Stimulated activated naive CD8-positive, alpha-beta T cell treated with anti-CD3 and anti-CD28 coated beads, Interleukin-15, amount 100 ng/mL, for 72 hours (primary cell): ENCODE measurements at places on chromosomes 16 and 17.
A peak's percentile ranks its signal among the peaks of the same experiment; 100 is the strongest.

DNA sequence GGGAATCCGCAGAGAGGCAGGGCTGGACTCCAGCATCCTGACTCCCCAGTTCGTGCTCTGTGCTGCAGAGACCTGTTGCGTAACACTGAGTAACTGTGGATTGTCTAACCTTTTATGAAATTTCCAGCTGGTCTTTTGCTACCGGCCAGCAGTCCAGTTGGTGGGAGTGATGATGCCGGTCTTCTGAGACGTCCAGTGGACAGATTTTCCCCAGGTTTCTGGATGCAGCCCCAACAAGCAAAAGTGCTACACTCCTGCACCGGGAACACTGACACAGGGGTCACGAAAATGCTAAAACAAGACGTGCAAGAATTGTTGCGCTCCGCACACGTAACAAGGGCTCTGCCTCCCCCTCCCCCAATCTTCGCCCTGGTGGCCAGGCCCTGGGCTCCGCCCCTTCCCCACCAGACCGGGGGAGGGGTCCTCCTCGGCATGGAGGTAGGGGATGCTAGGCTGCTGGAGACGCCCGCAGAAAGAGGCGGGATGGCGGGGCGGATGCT lies 701 bp upstream of the MRC2 start:
- no peak for DNase-seq

DNA sequence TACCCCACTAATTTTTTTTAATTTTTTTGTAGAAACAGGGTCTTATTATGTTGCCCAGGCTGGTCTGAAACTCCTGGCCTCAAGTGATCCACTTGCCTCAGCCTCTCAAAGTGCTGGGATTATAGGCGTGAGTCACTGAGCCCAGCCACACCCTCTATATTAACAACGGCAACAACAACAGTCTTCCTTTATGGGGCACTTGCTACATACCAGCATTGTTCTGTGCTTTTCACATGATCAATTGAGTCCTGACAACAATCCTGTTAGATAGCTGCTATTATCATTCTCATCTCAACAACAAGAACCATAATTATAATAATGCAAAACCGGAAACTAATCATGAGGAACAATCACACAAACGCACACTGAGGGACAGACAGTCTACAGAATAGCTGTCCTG lies 12.6 kb upstream of the ARL5C start:
- DNase-seq = no peak

DNA sequence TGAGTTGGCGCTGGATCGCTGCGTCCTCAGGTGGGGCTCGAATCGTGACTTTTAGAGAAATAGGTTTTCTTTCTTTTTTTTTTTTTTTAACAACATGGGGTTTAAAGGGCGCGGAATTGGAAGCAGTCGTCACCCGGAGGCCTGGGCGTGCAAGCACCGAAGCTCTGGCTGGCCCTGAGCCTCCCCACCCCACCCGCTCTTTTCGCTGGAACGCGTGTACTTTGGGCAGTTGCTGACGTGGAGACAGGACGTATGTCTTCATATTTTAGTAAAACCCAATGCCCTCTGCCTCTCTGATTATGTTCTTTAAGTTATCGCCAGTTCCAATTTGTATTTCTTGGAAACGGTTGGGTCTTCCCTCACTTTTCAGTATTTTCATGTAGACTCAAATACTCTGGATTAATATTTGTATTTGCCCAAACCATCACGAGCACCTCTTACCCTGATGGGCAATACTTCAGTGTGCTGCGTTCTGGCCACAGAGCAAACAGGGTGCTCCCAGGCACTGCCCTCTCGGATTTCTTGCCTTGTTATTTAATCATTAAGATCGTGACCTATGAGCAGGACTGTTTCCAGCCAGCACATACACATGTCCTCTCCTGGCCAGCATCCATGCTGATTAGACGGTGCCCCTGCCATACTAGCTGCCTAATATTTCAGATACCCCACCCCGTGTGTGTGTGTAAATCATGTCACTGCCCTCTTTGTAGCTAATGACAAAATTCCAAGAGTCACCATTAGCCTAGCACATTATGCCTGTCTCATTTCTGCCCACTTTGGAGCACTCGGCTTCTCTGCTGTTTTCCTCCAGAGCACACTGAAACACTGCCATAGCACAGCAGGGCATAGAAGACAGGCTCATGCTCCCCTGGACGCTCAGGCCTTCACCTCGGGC lies 805 bp upstream of the C16orf95 start:
- no peak for DNase-seq

DNA sequence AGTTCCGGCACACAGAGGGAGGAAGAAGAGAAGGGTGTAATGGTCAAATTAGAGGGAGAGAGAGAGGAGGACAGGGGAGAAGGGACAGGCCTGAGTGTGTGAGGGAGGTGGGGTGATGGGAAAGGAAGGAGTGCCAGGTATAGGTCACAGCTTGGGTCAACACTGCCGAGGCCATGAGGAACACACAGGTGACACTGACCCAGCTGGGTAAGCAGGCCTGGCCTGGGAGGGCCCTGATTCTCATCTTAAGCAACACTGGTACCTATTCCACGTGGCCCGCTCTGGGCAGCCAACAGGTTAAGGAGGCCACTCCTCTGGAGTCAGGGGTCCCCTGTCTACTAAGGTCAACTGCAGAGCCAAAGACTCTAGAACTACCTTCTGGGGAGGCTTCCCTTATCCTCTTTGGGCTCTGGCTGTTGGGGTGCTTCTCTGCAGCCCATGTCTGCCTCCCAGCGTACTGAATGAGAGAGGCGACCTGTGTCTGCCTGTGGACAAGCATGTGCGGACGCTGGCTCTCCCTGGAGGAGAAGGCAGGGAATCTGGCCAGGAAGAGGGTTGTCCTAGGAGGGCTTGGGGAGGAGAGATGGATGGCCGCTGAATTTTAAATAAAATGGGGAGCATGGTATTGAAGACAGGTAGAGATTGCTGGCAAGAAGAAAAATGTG lies 57.6 kb downstream of the RGS9 start:
- DNase-seq = no peak

DNA sequence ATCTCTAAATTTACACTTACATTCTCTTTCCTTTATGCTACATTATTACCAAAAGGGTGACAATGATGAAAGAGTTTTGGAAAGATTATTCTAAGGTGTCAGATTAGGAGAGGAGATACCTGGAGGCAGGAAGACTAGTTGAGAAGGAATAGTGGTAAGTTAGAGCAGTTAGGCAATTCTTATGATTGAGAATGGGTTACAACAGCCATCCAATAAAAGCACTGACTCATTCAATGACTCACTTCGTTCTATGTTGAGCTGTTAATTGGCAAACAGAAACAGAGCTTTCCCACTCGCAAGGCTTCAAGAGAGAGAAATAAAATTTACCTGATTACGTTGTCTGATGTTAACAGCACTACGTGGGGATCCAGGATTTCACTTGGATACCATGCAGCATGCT lies 5.8 kb downstream of the NUP88 start:
- no peak for DNase-seq

DNA sequence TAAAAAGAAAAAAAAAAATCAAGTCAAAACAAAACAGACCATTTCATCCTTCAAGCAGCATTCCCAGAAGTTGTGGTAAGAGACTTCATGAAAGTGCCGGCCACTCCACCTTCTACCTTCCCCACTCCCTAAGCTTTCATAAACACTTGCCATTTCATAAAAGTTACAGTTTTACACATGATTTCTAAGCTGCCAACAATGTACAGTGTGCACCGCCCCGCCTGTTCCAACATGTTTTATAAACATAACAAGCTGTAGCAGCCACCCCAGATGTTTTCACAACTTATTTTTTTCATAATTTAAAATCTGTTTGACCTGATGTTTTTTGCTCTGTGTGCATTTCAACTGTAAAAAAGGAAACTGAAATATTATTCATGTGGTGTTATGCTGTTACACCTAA lies 608.1 kb downstream of the TOX3 start:
- no peak for DNase-seq

DNA sequence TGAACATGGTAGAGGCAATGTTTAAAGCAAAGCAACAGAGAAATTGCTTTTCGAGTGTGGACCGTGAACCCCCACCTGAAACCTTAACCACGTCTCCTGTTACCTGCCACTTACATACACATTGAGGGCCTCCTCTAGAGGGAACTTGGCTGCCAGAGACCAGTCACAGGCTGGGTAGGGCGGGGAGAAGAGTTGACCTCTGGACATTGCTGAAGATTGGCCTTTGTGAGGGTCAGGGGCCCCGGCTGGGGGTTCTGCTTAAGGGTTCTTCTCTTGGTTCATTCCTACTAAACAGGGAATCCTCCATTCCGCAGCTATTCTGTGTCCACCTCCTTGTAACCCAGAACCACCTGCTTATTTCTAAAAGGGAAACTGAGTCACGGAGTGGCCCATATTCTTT lies 53.8 kb downstream of the IRX6 start:
- DNase-seq = no peak

GRCh38 chr16:58449768-58450167 lies 50.2 kb upstream of the NDRG4 start:
- DNase-seq = no peak

DNA sequence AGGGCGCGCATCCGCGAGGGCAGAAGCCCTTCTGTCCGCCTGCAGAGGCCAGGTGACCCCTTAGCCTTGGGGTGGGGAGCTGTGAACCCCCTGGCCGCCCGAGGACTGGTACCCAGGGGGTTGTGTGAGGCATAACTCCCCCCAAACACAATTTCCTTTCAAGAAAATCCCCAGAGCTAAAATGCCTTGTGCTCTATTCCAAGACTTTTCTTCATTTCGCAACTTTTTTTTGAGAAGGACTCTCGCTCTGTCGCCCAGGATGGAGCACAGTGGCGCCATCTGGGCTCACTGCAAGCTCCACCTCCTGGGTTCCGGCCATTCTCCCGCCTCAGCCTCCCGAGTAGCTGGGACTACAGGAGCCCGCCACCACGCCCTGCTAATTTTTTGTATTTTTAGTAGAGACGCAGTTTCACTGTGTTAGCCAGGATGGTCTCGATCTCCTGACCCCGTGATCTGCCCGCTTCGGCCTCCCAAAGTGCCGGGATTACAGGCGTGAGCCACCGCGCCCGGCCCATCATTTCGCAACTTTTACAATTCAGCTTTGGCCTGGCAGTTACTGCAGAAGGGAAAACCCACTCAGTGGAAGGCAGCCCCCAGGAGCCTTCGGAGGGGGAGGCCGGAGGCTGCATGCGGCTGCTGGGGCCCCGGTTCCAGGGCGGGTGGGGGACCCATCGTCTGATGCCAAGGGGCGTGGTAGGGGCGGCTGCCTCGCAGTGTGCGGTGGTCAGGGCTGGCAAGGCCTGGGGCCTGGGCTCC lies 963 bp upstream of the APRT start:
- DNase-seq = no peak

GRCh38 chr16:4090351-4090851 lies 25.8 kb downstream of the ADCY9 start:
- DNase-seq = no peak

DNA sequence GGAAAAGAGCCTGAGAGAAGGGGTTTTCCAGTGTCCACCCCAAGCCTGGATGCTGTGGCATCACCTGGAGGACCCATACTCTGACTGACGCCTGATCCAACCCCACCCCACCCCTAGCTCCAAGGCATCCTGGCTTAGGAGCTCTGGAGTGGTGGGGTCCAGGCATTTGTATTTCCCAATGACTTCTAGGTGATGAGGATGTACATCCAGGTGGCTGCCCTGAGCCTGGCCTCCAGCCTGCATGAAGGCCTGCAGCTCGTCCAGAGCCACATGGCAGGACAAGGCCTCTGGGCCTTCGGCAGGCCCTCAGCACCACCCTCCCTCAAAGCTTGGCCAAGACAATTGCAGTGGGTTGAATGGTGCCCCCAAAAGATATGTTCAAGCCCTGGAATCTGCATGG lies 347.5 kb downstream of the C16orf95 start:
- DNase-seq = no peak

GRCh38 chr17:55168958-55169687 lies 95.6 kb upstream of the HLF start:
- no peak for DNase-seq

DNA sequence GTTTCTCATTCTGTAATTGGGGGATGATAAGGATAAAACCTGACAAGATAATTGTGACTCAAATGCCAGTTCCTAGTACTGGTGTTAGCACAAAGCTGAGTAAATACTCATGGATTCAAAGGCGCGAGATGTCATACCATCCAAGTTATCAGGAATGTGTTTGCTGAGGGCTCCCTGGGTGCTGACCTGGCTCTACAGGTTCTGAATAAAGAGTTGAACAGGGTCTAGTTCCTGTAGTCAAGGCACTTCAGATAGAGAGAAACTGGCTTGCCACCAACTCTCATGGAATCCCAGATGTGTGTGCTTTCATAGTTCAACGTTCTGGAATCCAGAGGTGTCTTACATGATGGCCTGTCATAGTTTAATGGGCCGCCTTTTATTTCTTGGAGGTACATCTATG lies 141.6 kb downstream of the PRKCA start:
- DNase-seq = no peak

DNA sequence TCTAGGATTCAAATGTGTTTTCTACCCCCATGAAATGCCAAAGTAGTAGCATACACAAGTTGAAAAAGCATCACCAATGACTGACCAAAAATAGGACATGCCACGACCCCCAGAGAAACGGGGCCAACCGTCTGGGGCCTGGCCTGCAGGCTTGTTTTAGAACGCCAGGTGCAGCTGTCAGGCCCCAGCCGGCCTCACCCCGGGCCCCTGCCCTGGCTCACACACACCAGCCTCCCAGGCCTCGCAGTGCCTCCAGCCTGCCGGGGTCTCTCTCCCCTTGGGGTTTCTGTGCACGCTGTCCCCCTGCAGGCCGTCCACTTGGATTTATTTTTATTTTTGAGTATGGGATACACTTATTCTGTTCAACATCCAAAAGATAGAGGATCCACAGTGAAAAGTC lies 7.9 kb downstream of the KATNB1 start:
- DNase-seq = no peak

- DNase-seq = no peak
These were observed 52.3 kb downstream of the TOX3 start for GRCh38 chr16:52494621-52495020.

- DNase-seq = no peak
These were observed 72.8 kb upstream of the ATF7IP2 start for GRCh38 chr16:10312784-10313724.

DNA sequence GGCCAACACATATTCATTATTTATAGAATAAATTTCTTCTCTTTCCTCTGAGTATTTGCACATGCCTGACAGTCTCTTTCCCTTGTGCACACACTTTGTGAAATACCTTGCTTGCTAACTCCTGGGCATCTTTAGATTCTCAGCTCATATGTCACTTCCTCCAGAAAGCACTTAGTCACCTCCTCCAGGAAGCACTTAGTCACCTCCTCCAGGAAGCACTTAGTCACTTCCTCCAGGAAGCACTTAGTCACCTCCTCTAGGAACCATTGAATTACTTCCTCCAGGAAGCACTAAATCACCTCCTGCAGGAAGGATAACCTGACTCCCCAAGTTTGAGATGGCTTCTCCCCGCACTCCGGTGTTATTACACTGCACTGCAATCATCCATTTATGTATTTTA lies 462.5 kb upstream of the EEF2KMT start:
- no peak for DNase-seq

GRCh38 chr16:578870-579405 lies 9.2 kb downstream of the PIGQ start:
- peak; percentile 63 for DNase-seq

- DNase-seq = no peak
These were observed 9.6 kb downstream of the GPRC5B start for GRCh38 chr16:19874851-19875546.
